ENCODE measurements at places on chromosomes 16 and 17. TPM values are rescaled to one million over a fixed set of nuclear protein-coding genes. Genes with fewer than 3 reads are reported as not detected.

The ACSM2A gene
- total RNA-seq = not detected

The MYH1 gene
- total RNA-seq = not detected

The PRDM7 gene
- not detected for total RNA-seq

The CDT1 gene
- 32.5 TPM for total RNA-seq

The MT1G gene
- not detected for total RNA-seq
